Activated CD4-positive, alpha-beta T cell treated with anti-CD3 and anti-CD28 coated beads, Interleukin-2, amount 10 ng/mL, durations not matched to agents 7 days and 5 days (primary cell): ENCODE measurements at places on chromosomes 3 and 15.
A peak's percentile ranks its signal among the peaks of the same experiment; 100 is the strongest.

DNA sequence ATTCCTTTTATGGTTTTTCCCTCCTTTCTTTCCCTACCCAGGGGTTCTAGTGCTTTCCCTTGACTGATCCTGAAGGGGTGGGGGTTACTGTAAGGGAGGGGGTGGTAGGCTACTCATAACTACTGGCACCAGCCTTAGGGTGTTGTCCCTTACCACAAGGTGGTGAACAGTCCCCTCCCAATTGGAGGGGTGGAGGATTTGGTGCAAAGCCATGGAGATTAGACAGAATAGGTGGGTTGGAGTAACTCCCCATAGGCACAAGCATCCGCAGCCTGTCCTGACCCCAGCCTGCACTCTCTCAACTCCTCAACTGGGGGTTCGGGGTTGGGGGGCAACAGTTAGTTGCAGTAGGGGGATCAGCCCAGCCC is 2.6 kb upstream of the HYAL2 start:
- DNase-seq, result peak; percentile 6

DNA sequence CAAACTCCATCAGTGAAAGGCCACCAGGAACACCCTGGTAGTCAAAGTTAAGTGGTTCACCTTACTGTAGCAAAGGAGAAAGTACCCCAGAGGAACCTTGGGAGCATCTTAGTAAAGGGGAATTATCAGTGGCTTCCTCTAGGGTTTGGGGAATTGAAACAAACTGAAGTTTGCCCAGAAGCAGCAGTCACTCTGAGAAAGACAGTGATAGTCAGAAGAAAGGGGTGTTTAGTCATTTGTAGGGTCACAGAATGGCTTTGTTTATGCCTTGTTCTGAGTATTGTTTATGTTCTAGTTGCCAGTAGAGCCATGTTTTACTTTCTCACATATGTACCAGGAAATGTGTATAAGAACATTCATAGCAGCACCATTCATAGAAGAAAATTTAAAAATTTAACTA is 93.8 kb downstream of the FHIT start:
- DNase-seq, result no peak

DNA sequence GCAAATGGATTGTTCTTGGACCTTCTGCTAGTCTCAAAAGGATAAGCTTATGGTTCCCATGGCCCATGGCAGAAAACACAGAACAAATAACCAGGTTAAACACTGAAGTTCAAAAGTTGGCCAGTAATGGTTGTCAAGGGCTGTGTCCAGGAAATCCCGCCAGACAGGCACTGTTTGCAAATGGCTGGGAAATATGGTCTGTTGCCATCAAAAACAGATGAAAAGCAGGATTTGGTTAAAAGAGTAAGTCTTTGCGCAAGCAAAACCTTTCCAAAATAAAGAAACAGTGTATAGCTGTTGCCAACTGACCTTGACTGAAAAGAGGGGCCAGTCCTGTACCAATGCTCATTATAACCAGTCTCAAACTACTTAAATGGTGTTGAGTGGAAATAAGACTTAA is 58.6 kb downstream of the WWTR1 start:
- DNase-seq, result no peak

GRCh38 chr15:75436881-75437280 is 14.6 kb downstream of the SIN3A start:
- no peak for DNase-seq

DNA sequence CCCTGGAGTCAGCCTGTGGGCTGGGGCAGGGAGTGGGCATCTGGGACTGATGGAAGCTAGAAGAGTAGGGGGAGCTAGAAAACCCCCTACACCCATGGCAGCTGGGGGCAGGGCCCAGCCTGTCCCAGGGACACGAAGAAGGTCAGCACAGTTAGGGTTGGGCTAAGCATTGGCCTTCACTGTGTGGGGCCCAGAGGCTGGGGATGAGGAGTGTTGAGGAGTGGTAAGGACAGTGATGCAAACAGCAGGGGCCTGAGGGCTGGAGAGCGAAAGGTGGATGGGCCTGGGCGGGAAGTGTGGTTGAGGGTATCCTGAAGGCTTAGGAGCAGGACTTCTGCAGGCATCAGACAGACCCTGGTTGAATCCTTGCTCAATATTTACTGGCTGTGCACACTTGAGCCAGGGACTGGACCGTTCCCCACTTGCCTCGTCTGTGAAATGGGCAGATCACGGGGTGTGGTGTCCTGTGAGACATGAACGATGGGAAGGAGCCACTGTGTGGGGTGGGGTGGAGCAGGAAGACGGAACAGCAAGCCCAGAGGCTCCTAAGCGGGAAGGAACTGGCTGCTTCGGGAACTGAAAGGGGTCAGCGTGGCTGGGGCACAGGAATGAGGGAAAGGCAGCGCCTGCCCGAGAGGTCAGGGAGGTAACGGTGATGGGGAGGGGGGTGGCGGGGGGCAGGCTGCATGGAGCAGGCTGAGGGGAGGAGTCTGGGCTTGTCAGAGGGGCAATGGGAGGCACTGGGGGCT is 7.3 kb downstream of the PRKCD start:
- DNase-seq, result no peak

- no peak for DNase-seq
Measured at GRCh38 chr3:195169011-195169649, 101.8 kb downstream of the XXYLT1 start.

- no peak for DNase-seq
Measured at GRCh38 chr15:78749831-78750230, 61.4 kb downstream of the ADAMTS7 start.

DNA sequence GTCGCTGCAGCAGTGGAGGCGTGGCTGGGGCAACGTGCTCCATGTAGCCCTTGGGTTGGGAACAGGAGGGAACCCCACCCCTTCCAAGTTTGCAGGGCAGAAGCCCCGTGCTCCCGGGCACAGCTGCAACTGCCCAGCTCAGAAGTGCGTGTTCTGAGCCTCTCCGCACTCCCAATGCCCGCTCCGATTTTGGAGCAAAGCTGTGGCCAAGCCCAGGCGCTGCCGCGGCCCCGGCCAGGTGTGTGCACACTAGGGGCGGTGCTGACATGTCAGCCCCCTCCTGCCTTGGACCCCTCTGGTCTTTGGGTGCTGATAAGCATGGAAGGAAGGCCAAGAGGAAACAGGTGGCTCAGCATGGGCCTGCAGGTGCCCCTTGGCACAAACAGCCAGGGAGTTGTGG is 87.6 kb upstream of the TTBK2 start:
- DNase-seq, result no peak

- no peak for DNase-seq
Measured at GRCh38 chr3:2153547-2153946, 54.9 kb downstream of the CNTN4 start.

GRCh38 chr3:159165961-159166360 is 364.1 kb downstream of the MFSD1 start:
- no peak for DNase-seq

GRCh38 chr3:193874512-193874911 is 261.4 kb upstream of the HES1 start:
- DNase-seq, result no peak

- DNase-seq, result no peak
Measured at GRCh38 chr3:18734309-18734708, 309.2 kb upstream of the SATB1 start.

- DNase-seq, result no peak
Measured at GRCh38 chr15:100821327-100821726, 58.3 kb upstream of the ALDH1A3 start.

DNA sequence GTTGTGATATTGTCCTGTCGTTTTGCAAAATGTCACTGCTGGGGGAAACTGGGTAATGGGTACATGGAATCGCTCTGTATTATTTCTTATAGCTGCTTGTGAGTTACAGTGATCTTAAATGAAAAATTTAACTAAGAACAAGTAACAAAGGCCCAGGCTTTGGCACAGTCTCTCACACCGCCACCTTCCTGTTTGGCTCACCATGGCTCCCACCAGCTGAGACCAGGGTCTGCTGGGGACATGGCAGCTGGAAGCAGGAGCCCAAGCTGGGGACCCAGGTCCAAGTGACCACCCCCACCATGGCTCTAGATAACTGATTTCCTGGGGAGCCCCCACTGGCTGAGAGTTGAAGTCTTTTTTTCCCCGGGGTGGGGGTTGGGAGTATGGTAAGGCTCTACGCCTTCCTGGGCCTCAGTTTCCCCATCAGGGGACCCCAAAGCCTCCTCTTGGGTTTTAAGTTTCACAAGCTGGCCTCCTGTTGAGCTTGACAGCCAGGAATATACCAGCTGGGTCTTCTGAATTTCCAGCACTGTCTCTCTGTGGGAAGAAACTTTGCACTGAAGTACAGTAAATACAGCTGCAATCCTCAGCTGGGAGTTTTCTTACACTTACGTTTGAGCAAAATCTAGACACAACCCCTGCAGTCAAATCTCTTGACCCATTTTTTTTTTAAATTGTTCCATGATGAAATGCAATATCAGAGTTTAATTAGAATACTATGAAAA is 26.1 kb downstream of the ABTB1 start:
- DNase-seq, result no peak

- DNase-seq, result no peak
Measured at GRCh38 chr3:146161663-146162002, 649 bp upstream of the PLOD2 start.

- DNase-seq, result no peak
Measured at GRCh38 chr3:10772271-10773161, 43.5 kb upstream of the SLC6A11 start.

DNA sequence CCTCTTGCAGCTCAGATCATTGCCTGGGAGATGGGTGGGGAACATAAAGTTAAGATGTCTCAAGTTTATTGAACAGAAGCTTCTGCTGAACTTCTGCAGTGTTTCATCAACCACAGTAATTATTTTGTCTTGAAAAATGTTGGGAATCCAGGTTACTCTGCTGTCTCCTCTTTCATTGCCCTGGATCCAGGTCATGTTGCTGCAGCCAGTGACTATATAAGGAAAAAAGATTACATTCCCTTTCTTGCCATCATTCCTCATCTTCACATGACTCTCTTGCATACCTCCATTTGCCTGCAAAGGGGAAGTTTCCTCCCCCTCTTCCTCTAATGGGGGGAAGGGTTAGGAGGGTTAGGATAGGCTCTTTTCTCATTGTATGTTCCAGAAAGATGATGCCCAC is 15.1 kb downstream of the GMNC start:
- DNase-seq, result no peak

DNA sequence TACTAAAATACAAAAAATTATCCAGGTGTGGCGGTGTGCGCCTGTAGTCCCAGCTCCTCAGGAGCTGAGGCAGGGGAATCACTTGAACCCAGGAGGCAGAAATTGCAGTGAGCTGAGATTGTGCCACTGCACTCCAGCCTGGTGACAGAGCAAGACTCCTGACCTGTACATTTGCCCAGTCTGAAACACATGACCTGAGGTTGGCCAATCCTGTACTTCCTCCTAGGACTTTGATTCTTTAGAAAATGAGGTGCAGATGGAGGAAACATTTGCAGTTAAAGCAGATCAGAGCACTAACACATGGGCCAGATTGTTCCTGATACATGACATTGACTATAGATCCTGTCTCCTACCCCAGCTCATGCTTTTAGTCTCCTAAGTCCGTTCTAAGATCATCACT is 28.9 kb upstream of the LPP start:
- DNase-seq, result no peak

GRCh38 chr3:47634996-47635395 is 56.3 kb upstream of the CSPG5 start:
- DNase-seq, result no peak

DNA sequence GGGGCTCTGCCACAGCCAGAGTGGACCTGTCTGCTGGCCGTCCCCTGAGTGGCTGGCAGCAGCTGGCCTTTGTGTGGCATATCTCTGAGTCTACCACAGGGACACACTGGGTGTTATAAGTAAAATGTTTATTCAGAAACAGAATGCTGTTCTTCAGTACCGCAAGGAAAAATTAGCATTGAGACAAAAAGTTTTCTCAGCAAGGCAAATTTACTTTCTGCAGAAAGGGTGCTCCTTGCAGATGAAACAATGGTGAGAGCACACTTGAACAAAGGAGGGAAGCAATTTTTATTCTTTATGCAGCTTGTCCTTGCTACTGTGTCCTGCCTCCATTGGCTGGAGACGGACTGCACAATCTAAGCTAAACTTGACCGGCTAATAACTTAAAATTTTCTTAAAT is 4.0 kb downstream of the TMEM89 start:
- no peak for DNase-seq

- DNase-seq, result no peak
Measured at GRCh38 chr3:34582055-34582454, 783.6 kb downstream of the PDCD6IP start.

- no peak for DNase-seq
Measured at GRCh38 chr3:195873281-195873887, 35.0 kb downstream of the TNK2 start.

DNA sequence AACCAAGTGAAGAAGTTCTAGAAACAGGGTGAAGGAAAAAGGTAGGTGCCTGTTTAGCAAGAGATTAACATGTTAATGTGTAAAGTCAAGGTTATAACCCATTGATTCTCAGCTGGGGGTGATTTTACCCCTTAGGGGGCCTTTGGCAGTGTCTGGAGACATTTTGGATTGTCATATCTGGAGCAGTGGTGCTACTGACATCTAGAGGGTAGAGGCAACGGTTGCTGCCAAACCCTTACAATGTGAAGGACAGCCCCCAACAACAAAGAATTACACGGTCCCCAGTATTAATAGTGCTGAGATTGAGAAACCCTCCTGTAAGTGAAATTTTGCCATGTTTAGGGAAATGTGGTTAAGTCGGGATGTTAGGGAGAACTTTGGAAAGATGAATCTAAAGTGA is 74.7 kb downstream of the CRYBG3 start:
- DNase-seq, result no peak

- no peak for DNase-seq
Measured at GRCh38 chr3:9111866-9112265, 137.6 kb downstream of the SRGAP3 start.

GRCh38 chr3:183310936-183311335 is 57.9 kb downstream of the B3GNT5 start:
- no peak for DNase-seq

GRCh38 chr3:60198179-60198720 is 1053.0 kb downstream of the FHIT start:
- DNase-seq, result no peak

GRCh38 chr3:188153437-188154013 is 432 bp upstream of the LPP start:
- peak; percentile 54 for DNase-seq

- DNase-seq, result no peak
Measured at GRCh38 chr3:110165370-110165743, 828.0 kb upstream of the DPPA4 start.

GRCh38 chr3:140165781-140166180 is 230.8 kb downstream of the CLSTN2 start:
- no peak for DNase-seq

DNA sequence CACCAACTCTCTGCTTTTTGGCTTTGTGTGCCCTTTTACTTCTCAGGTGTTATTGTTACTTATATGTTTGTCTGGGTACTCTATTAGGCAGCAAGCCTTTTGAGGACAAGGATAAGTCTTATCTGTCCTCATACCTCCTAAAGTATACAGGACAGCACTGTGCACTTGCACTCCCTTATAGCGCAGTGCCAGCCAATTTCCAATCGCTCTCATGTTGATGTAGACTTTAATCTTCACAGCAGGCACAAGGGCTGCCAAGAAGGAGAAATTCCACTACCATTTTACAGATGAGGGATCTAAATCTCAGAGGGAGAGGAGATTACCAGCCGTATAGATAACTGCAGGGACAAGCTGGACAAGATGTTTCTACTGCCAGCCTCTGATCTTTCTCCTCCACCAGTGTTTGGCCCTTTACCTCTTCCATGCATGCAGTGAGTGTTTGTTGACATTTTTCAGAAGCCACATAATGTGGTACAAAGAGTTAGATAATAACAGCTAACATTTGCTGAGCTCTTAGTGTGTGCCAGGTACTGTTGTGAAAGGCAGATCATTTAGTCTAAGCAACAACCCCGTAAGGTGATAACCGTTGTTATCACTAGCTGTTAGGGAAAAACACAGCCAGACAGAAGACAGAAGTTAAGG is 30.1 kb downstream of the SST start:
- no peak for DNase-seq
